ENCODE measurements at places on chromosomes 5 and 9. TPM values are rescaled to one million over a fixed set of nuclear protein-coding genes. Genes with fewer than 3 reads are reported as not detected.

Gene OBP2B
- total RNA-seq, result not detected

DNA sequence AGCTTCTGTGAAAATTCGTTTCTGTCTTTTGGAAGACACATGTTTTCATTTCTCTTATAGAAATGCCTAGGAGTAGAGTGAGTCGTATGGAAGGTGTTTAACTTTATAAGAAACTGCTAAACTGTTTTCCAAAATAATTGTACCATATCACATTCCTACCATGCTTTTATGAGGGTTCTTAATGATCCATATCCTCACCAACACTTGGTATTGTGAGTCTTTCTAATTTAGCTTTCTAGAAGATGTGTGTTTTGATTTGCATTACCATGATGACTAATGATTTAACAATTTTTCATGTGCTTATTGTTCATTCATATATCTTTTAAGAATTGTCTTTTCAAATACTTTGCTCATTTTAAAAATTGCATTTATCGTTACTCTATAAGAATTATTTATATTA, 223.6 kb downstream of the COMMD10 start:
- DNase-seq, result no peak

DNA sequence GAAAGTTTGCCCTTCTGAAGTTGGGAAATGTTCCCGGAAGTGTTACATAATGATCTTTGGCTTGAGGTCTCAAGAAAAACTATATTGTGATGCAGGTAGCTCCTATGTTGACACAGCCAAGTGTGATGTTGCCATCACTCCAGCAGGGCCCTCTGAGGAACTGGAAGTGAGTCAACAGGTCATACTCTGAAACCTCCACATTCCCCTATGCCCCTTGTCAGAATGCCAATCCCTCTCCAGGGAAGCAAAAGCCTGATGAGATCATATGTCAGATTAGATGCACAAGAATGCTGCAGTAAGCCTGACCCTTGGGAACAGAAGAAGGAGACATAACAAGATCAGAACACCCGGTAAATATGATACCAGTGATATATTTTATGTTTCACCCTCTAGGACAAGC, 66.8 kb upstream of the ITGA2 start:
- DNase-seq, result no peak

GRCh38 chr5:39076757-39077728, 2.8 kb upstream of the RICTOR start:
- no peak for DNase-seq

Gene FAM78A
- total RNA-seq, result 1.3 TPM
